ENCODE measurements at places on chromosomes 3 and 15.

DNA sequence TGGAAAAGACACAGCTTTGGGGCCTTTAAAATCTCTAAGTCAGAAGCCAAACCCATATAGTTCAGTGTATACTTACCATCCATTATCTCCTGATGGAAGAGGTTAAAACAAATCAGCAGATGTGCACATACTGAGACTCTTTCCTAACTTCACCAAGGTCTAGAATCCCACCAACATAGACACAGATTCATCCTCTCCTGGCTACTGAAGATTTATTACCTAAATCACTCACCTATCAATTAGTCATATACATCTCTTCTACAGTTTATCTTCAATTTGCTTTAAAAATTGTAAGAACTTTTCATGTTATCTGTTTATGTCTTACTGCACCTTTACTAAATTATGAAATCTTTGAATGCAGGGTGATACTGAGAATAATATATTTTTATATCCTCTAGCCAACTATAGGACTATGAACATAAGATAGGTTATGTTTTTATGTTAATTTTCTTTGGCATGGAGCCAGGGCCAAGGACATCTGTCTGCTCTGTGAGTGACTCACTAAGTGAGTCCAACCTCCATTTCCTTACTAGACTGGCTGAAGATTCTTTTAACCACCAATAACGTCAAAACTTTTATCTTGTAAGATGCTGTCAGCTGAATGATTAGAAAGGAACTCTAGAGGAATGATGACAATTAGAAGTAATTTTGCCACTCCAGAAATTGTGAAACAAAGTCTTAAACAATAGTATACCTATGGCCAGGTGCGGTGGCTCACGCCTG lies 397.6 kb downstream of the FOXP1 start:
- DNase-seq: no peak

DNA sequence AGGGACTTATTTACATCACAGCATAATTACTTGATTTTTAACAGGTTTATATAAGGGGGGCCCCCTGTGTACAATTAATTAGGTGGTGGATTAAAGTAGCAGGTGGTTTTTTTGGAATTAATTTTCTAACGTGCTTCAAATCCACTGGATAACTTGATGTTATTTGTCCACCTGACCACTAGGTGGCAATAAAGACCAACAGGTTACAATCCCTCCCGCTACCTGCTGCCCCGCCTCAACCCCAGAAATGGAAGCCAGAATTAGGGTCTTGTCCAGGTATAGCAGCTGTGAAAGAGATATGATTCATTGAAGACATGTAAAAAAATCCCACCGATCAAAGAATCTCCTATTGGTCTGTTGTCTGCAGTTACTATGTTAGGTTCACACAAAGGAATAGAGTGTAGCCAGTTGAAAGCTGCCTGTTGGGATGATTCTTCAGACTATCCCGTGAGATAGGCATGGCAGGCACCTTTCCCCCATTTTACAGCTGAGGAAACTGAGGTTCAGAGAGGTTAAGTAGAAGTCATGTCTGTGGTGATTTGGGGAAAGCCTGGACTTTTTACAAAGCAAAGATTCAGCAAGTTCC lies 44.0 kb downstream of the MFSD1 start:
- no peak for DNase-seq

GRCh38 chr3:114274929-114275328 lies 18.9 kb upstream of the TIGIT start:
- no peak for DNase-seq

DNA sequence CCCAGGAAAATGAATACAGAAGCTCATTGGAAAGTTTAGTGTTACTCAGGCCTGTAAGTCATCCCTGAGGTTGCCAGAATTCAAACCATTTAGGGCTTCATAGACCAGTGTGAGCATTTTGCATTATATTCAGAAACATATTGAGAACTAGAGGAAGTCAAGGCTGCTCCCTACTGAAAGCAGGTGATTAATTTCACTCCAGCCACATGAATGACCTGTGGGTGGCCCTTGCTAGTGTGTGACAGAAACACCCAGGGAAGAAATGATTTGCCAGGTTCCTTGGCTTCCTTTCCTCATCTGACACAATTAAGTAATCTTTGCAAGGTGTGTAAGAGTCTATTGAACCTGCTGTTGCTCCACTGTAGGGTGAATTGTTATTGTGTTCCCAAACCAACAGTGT lies 61.8 kb downstream of the GAP43 start:
- no peak for DNase-seq

- no peak for DNase-seq
Observed at GRCh38 chr3:89867286-89867685, 759.9 kb downstream of the EPHA3 start.

- DNase-seq: no peak
Observed at GRCh38 chr3:70737666-70738290, 425.3 kb upstream of the MDFIC2 start.

GRCh38 chr3:189490337-189490736 lies 140.9 kb upstream of the TP63 start:
- DNase-seq: no peak

DNA sequence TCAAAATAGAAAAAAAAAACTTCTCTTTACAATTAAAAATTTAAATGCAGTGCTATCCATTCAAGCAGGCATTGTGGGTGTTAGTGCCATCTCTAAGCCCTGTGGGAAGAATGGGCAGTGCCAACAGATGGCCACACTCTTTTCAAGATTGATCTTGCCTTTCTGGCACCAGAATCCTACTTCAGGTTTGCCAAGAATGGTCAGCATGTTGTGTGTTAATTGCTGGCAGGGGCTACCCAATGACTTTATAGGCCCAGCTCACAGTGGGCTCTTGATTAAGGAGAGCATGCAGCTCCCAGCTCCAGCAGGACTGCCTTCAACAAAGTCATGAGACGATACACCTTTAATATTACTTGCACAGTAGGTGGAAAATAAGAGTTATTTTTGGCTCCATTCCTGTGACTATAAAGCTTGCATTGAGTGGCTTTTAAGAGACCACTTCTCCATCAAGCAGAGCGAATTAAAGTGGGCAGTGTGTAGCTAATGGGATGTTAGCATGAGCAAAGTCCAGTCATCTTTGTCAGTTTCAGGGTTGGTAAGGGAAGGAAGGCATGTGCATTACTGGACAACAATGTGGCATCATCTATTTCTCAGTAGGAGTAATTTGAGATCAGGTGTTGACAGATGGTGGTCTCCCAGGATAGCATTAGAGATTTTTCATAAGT lies 476.8 kb downstream of the C3orf38 start:
- no peak for DNase-seq

- DNase-seq: no peak
Observed at GRCh38 chr15:78170848-78171773, 21.9 kb downstream of the IDH3A start.

- no peak for DNase-seq
Observed at GRCh38 chr3:186383026-186383993, 21.3 kb upstream of the DGKG start.

- no peak for DNase-seq
Observed at GRCh38 chr15:70318594-70319465, 221.1 kb upstream of the TLE3 start.

GRCh38 chr15:68154923-68155559 lies 50.1 kb downstream of the CALML4 start:
- DNase-seq: no peak

GRCh38 chr15:61275901-61276300 lies 46.8 kb upstream of the RORA start:
- no peak for DNase-seq

- no peak for DNase-seq
Observed at GRCh38 chr15:80803580-80804525, 24.7 kb downstream of the CEMIP start.

- DNase-seq: no peak
Observed at GRCh38 chr15:80576519-80577090, 118.5 kb upstream of the ABHD17C start.

- no peak for DNase-seq
Observed at GRCh38 chr15:56639631-56640030, 93.7 kb downstream of the ZNF280D start.

GRCh38 chr3:99579246-99579645 lies 59.1 kb upstream of the COL8A1 start:
- DNase-seq: no peak

DNA sequence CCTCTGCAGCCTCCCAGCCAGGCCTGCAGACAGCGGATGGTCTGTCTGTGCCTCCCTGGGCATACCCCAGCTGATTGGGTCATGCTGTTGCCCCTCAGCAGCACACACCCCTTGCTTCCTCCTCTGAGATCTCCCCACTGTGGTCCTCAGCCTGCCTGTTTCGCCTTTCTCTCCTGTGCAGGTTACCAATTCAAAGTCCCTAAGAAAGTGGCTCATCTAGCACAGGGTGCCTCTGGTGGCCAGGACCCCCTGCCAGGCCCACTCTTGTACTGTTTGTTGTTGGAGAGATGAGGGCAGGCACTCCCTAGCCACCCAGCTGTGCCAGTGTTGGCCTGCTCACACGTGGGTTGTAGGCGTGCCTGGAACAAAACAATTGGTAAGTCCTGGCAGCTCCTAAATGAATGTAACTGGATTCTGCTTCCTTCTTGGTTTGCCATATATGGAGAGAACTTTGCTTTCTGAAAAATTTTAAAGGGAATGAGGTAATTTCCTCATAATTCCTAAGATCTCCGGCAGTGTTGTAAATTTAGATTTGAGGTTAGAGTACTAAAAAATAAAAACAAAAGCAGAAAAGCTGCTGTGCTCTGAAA lies 213.2 kb upstream of the IL12A start:
- DNase-seq: no peak

DNA sequence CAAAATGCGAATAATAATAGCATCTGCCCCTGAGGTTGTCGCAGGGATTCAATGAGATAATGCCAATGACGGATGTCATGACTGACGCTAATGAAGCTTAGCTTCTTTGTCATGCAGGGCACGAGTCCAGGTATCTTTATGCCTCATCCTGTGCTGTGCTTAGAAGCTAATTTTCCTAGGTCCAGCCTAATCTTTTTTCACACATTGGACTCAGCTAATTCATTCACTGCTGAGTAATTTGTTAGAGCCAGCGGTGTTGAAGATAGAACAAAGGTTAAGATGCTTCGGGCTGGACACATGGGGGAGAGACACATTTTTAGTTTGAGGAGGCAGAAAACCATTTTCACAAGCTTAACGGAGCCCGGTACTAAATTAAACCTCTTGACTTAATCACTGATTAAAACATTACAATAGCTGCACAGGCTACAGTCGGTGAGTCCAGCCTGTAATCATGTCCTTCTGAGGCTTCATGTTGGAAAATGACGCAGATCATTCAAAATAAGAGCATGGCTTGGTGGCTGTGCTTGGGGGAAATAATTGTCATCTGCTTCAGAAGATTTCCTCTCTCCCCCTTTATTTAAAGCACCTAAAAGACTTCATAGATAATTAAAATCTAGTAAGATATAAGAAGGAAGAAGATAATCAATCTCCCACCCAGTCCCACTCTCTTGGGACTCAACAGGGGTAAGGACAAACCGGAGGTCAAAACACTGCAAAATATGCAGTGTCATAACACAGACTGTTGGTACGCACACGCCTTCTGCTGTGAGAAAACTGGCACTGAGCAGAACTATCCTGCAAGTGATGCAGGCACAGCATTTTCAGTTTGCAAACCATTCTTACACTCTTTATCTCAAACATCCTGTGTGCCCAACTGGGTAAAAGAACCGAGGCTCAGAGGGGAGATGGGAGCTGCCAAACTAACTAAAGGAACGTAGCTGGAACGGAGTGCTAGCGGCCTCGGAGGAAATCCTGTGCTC lies 3.3 kb upstream of the CCDC174 start:
- DNase-seq: no peak

DNA sequence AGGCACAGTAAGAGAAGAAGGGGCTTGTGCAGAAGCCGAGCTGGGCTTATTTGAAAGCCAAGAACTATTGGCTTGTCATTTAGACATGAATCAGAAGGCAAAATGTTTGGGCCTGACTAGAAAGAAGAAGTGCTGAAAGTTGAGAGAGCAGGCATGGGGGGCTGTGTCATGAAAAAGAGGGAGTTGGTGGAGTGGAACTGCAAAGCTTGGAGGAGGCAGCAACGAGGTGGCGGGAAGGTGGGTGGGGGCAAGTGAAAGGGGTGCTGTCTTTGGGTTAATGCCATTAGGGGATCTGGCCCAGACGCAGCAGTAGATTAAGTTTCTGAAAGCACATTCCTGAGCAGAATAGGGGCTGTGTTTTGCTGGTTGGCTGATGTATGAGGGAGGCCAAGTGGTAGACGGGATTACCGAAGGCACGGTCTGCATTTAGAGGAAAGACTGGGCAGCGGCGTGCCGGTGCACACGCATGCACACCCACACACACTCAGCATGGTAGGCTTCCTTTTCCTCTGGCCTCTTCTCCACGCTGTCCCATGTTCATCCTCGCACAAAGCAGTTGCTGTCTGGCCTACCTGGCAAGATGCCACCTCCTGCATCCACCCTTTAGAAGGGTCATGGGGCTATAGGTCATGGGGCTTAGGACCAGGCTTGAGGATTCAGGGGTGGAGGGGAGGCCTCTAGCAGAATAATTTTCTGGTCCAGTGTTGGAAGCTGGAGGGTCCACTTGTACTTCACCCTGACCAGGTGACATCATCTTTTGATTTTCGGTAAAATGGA lies 43.0 kb downstream of the BOC start:
- no peak for DNase-seq

DNA sequence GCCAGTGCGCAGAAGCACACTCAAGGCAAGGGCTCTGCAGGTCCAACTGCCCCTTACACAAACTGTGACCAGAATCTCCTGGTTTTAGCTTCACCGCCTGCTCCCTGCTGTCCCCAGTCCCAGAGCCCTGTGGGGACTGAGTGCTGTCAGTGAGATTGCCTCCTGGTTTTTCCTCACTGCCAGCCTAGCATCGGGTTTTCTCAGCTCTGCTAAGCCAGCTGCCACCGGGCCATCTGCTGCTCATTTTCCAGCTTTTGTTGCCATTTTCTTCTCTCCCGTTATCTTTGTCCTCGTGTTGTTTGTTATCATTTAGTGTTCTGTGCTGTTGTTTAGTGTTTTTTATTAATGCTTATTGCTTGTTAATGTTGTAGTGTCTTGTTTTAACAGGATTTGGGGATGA lies 79.5 kb upstream of the BLM start:
- no peak for DNase-seq

GRCh38 chr3:36944012-36944640 lies 728 bp downstream of the TRANK1 start:
- DNase-seq: no peak

- DNase-seq: no peak
Observed at GRCh38 chr3:56799251-56799882, 2.4 kb downstream of the ARHGEF3 start.

DNA sequence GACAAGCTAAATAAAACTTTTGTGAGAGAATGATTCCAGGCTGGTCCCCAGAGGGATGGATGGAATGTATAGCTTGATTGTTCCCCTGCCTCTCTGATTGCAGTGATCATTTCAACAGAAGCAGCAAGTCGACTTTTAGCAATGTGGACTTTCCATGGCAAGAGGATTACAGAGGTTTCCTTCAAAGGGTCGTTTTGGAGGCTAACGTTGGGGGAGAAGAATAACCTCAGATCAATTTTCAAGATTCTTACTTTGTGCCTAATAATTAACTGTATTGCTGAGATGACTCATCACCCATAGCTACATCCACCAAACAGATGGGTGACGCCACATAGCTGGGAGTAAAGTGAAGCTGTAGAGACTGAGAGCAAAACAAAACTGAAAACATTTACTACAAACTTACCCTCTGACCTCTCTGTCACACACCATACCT lies 79.9 kb downstream of the GTPBP8 start:
- DNase-seq: no peak
